ENCODE measurements at places on chromosomes 5 and 9.

GRCh38 chr9:106312906-106313305 lies 550.1 kb upstream of the ZNF462 start:
- peak; percentile 18 for DNase-seq

DNA sequence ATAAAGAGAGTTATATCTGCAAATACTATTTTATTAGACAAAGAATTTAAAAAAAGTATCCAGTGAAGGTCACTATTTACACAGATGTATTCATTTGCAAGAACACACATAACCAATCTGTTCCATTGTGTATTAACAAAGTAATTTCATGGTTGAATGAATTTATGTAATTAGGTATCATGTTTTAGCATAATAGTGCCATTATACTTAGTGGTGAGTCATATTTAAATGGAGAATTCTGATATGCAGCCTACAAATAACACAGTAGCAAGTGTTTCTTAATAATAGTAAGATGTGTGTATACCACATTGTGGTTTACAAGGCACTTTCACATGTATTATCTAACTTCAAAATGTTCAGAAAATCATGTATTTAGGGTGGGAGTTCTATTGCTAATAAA lies 1028.5 kb upstream of the ACO1 start:
- DNase-seq = no peak

DNA sequence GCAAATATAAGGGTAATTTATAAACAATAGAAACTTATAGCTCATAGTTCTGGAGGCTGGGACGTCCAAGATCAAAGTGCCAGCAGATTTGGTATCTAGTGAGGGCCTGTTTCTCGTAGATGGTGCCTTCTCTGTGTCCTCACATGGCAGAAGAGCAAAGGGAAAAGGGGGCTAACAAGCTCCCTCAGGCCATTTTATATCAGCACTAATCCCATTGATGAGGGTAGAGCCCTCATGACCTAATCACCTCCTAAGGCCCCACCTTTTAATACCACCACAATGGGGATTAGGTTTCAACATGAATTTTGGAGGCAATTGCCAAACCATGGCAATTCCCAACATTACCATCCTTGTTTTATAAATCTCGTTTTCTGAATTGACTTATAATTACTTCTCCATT lies 259.8 kb downstream of the ARRDC3 start:
- no peak for DNase-seq

DNA sequence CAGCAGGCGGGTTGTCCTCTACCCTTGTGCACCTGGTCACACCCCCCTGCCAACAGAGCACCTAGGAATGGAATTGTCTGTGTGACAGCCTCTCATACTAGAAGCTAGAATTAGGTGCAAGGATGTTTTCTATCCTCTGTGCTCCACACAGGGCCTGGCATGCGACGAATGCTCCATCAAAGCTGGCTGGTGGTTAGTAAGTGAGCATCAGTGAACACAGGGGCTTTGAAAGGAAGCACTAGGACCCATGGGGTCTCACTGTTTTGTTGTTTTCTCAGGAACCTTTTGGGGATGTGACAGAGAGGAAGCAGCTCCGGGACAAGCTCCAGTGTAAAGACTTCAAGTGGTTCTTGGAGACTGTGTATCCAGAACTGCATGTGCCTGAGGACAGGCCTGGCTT lies 32.3 kb downstream of the GALNT12 start:
- no peak for DNase-seq

- peak; percentile 37 for DNase-seq
Observed at GRCh38 chr5:153831973-153832372, 206.7 kb downstream of the FAM114A2 start.

GRCh38 chr5:56066931-56067450 lies 72.2 kb upstream of the IL6ST start:
- no peak for DNase-seq

DNA sequence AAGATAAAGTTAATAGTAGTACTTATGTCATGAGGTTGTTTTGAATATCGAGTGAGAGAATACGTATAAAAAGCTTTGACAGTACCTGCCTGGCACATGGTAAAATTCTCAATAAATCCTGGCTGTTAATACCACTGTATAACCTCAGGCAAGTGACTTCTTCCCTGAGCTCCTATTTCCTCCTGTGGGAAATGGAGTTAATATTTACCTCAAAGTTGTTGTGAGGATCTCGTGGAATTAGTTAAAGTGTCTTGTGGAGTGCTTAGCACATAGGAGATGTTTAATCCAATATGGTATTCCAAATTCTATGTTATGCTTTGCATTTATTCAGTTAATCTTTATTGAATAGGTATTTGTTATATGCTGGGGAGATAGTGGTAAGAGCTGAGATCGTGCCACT lies 18.5 kb downstream of the FOCAD start:
- DNase-seq = no peak

- no peak for DNase-seq
Observed at GRCh38 chr9:120741191-120741590, 26.9 kb upstream of the MEGF9 start.

DNA sequence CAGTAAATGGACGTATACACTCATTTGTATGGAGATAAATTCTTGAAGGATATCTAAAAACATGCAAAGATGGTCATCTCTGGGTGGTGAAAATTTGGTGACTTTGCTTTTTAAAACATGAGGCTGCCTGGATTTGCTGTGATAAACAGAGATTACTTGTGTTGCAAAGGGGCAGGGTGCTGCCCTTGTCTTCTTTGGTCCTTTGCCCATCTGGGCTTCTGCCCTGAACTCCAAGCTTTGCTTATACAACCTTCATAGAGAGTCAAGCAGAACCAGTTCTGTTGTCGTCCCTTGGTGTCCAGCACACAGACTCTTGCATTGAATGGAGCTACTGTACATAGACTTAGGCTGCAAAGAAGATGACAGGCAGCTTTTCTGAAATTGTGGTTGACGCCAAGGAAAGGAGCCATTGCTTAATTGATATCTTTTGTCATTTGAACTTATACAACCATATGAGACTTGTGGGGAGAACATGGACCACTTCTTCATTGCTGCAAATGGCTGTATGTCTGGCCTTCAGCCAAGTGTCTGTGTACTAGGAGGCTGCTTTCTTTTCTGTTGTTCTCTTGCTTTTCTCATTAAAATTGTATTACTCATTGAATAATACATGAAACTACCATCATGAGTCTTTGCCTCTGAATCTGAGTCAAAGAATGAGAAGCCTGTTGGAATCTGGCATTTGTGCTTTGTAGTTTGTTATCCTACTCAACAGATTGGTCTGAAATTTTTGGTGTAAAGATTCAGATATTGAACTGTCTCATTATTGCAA lies 152.5 kb downstream of the DMRT2 start:
- DNase-seq = peak; percentile 14

- DNase-seq = peak; percentile 67
Observed at GRCh38 chr5:143147902-143148301, 255.6 kb downstream of the NR3C1 start.

GRCh38 chr5:132766020-132766805 lies 10.8 kb downstream of the SEPTIN8 start:
- no peak for DNase-seq

GRCh38 chr5:177234841-177235240 lies 68.7 kb downstream of the RAB24 start:
- peak; percentile 68 for DNase-seq

GRCh38 chr5:153147891-153148623 lies 342.4 kb upstream of the GRIA1 start:
- peak; percentile 77 for DNase-seq
